ENCODE measurements at places on chromosomes 12 and 14.

- DNase-seq, result no peak
Measured at GRCh38 chr12:42923583-42923982, 334.0 kb upstream of the PRICKLE1 start.

GRCh38 chr14:37864861-37865718, 269.7 kb downstream of the TTC6 start:
- no peak for DNase-seq

DNA sequence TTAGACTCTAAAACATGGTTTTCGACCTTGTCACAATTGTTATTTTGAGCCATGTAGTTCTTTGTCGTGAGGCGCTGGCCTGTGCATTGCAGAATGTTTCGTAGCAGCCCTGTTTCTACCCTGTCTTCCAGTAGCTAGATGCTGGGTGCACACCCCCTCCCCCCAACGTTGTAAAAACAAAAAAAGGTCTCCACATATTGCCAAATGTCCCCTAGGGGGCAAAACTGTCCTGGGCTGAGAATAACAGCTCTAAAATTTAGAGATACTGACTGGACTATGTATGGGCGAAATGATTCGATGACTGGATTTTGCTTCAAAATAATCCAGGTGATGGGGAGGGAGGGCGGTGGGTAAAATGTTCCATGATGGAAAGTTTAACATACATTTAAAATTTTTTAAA, 126.1 kb upstream of the FUT8 start:
- DNase-seq, result no peak

DNA sequence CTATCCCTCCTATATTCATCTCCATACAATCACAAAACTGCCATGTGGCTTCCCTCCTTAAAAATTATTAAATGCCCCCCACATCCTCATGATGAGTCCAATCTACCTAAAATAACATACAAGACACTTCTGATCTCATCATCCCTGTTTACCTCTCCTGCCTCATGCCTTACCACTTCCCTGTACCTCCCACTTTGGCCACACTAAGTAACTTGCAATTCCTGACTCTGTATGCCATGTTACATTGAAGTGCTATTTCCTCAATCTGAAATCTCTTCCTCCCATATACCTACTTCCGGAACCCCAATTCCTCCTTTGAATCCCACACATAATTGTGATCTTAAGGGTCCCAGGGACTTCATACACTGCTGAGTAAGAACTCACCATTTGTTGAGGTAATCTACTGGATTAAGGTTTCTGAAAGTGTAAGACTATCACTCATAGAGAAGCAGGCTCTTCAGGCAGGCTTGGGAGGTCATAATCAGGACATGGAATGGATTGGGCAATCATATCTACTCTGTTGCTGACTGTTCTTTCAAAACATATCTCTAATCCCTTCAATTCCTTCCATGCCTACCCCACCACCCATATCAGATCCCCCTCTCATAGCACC, 117.6 kb upstream of the PLEKHG7 start:
- DNase-seq, result no peak

DNA sequence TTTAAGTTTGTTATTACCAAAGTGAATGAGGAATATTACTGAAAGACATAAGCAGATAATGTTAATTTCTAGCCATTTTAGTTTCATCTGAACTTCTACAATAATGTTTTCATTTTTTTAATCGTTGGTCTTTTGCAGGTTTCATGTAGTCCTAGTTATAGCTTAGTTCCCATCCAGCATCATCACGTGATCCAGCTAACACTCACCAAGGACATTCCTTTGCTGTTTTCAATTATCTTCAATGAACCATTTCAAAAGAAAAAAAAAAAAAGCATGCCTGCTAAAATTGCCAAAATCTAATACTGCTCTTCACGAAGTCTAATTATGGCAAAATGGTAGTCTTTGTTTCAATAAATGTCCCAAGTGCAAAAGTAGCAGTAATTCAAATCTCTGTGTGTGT, 187.7 kb upstream of the ATXN7L3B start:
- DNase-seq, result no peak

GRCh38 chr14:45133683-45134050, 614 bp downstream of the FKBP3 start:
- no peak for DNase-seq

DNA sequence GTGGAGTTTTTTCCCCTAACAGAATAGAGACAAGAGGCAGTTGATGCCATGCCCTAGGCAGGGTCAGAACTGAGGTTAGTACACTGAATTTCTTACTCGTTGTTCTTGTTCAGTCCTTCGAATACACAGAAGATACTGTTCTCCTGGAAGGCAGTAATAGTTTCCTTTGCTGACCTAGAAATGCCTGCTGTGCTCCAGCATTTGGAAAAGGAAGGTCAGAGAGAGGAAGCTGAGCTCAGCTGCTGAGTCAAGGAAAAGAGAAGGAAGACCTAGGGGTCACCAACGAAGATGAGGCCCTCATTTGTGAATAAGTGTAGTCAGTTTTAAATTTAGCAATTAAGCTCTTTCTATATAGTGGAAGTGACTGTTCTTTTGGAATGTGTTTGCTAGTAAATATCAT, 100.1 kb downstream of the CRADD start:
- no peak for DNase-seq

DNA sequence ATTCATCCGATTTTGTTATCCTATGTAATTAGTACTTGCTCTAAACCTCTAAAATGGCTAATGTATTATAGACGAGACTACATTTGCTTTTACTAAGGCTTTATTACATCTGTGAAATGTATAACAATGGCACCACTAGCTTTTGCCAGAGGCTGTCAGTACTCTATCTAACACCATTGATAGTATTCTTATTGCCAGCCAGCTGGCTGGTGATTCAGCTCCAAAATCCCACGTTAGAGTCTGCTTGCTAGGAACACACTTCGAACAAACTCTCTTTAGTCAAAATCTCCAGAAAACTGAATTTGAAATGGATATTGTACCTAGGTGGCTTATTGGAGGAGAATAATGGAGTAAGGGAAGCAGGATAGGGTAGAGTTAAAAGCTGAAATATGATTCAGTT, 839.2 kb downstream of the SLC6A15 start:
- no peak for DNase-seq

- no peak for DNase-seq
Measured at GRCh38 chr12:5884285-5884684, 60.8 kb downstream of the ANO2 start.

- DNase-seq, result no peak
Measured at GRCh38 chr12:1509413-1510052, 84.8 kb downstream of the FBXL14 start.

DNA sequence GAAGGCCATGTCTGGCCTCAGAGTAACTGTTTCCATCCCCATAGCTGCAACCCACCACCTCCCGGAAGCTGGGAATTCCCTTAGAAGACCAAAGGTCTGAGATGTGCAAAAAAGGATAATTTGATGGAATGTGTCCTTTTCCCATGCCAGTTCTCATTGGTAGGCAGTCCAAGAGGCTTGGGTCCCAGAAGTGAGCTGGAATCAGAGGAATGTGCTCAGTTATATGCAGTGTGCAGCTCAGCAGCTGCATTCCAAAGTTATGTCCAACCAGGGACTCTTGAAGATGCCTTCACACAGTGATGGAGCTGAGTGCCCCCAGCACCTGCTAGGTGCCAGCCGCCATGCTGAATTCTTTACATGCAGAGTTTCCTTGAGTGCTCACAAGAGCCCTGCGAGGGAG, 583.9 kb upstream of the TBX3 start:
- no peak for DNase-seq

GRCh38 chr12:64237382-64237781, 15.3 kb upstream of the KICS2 start:
- DNase-seq, result no peak

DNA sequence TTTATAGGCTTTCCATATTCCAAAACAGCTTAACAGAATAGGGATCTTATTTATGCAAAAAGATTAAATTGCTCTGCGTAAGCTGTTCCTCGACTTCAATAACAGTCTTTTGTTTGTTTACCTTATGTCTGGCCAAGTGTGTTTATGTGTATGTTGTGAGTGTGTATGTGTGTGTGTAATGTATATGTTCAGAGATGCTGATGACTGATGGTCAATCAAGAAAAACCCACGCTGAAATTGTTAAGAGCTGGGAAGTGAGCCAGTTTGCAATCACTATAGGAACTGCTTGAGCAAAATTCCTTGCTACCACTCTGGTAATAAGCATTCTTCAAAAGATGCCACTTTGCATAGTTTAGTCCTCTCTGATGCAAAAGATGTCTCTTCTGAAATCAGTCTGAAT, 59.6 kb downstream of the PRKD1 start:
- no peak for DNase-seq

- DNase-seq, result peak; percentile 16
Measured at GRCh38 chr14:33839193-33840076, 111.4 kb downstream of the EGLN3 start.

DNA sequence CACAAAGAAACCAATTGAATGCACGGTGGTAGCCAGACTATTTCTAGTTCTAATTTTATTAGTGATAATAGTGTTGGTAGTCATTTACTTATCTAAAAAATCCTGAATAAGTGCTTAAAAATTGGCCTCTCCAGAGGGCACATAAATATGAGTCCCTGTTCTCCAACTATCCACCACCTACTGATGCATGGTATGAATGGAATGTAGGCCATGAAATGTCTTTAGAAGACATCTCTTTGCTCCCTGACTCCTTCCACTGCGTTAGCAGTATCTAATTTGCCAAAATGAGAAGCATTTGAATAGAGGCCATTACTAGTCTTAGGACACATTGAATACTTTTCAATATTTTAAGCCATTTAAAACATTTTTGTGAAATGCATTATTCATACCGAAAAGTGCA, 261.7 kb downstream of the LRFN5 start:
- no peak for DNase-seq

GRCh38 chr12:22163594-22163993, 117.6 kb downstream of the CMAS start:
- DNase-seq, result no peak

DNA sequence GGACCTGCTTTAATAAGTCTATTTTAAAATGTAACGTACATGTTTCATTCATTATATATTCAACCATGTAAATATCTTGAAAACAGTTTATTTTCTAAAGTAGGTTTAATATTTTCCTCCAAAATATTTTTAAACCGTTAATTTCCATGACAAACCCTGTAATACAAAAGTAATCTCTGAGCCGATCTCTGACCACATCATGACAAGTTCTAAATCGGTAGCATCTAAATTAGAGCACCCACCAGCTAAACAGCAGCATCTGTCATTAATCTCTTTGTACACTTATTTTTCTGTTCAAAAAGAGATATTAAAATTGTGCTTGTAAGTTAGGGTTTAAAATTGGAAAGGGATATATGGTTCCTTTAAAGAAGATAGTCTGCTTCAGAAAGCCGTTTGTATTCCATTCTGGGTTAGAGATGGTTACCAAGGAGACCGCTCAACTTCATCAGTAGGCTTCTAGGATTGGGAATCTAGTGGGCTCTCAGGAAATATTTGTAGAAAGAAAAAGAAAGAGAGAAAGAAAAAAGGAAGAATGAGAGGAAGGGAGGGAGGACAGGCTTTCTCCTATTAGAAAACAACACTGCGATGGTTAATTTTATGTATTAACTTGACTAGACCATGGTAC, 232.5 kb upstream of the FOXN3 start:
- DNase-seq, result no peak

GRCh38 chr14:90809530-90810312, 6.5 kb downstream of the TTC7B start:
- no peak for DNase-seq

GRCh38 chr12:70165450-70165849, 77.8 kb upstream of the CNOT2 start:
- DNase-seq, result no peak

GRCh38 chr12:49893753-49894750, 9.6 kb downstream of the FAIM2 start:
- no peak for DNase-seq

- DNase-seq, result no peak
Measured at GRCh38 chr12:10119066-10119465, 10.9 kb downstream of the CLEC7A start.
